B cell (primary cell): ENCODE measurements at places on chromosomes 6 and 20.

DNA sequence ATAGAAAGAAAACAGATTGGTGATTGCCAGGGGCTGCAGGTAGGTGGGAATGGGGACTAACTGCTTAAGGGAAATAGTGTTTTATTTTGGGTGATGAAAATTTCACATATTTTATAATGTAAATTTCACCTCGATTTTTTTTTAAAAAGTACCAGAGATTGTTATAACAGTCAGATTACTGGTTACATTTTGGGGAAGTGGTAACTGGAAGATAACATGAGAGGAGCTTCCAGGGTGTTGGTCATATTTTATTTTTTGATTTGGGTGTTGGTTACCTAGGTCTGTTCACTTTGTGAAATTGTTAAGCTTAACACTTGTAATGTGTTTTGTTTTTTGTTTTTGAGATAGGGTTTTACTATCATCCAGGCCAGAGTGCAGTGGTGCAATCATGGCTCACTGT lies 17.2 kb upstream of the CRIP3 start:
- no peak for DNase-seq

DNA sequence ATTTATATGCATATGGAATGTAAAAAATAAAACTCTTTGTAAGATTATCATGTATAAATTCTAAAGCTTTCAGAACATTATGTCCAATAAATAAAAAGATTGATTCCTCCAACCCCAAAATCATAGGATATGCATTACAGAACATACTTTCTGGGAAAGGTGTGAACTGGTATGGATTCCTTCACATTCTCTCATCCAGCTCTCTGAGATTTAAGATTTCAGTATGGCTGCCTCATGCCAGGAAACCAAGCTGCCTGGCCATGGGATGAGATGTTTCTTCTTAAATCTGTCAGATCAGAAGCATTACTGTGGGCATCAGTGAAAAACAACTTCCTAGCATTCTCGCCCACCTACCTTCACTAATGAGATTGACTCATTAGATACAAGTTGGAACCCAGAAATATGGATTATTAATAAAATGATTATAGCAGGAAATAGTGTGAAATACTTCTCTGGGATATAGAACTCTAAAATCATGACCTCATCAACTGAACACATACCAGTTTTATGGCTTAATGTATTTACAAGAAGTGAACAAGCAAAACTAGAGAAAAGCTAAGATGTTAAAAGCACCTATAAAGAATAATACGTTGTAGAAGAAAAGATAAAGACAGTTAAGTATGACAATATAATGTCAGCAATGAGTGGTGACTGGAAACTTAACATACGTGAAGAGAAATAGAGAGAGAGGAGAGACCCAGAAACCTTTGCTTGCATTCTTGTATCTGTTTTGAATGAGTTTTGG lies 171.6 kb upstream of the PHACTR1 start:
- DNase-seq, result no peak

- DNase-seq, result no peak
Observed at GRCh38 chr20:11753155-11753554, 164.5 kb upstream of the BTBD3 start.

DNA sequence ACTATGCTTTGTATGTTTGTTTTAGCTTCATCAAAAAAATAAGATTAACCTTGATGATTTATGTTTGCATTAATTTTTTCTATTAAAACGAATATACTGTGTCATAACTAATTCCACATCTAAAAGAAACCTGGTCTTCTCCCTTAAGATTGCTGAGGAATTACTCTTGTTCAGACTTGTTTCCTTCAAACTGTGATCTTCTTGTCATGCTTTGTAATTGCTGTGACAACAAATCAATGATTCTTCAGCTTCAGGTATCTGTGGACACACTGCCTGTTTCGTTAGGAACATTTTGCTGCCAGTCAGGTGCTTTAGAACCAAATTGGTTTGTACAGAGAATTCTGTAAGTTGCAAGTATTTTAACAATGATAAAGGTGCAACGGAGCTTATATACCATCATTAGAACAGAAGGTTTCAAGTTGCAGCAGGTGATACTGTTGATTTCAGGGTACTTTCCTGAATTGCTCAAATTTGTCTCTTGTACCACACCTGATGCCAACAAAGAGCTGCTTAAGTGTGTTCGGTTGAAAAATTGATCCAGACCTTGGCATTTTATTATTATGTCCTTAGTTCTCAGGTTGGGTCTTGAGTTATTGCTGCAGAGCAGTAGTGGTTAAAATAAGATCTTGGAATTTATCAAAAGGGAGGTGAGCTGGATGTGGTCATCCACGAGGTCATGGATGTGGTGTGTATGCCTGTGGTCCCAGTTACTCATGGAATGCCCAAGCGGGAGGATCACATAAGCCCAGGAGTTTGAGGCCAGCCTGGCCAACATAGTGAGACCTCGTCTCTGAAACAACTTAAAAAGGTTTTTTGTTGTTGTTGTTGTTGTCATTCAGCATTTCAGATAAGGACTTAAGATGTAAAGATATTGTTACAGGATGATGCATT lies 19.5 kb downstream of the SYTL3 start:
- DNase-seq, result no peak

- DNase-seq, result no peak
Observed at GRCh38 chr20:64230461-64231145, 24.9 kb upstream of the PCMTD2 start.

DNA sequence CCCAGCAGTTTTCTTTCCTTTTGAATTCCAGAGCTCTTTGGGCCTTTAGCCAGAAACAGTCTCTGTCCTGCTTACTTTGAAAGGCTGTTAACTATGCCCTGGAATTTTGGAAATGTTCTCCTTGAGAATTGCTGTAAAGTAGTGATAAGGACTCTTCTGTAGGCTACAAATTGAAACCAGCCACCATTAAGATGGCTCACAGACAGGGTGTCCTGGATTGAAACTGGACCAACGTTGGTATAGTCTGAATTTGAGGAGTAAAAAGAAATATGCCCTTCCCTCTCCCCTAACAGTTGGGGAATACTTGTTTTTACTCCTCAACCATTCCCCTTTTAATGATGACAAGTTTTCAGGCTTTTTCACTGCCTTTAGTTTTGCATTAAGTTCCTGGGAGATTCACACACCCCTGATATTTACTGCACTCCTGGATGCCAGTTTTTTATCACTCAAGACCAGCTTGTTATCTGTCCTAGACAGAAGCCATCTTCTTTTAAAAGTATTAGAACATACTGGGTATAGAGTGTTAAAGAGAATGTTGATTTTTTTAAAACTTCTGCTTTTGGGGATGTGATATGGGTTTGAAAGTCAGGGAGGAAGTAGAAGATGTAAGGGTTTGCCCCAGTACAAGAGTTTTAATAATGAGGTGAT lies 21.9 kb downstream of the TOP1 start:
- DNase-seq, result peak; percentile 34

DNA sequence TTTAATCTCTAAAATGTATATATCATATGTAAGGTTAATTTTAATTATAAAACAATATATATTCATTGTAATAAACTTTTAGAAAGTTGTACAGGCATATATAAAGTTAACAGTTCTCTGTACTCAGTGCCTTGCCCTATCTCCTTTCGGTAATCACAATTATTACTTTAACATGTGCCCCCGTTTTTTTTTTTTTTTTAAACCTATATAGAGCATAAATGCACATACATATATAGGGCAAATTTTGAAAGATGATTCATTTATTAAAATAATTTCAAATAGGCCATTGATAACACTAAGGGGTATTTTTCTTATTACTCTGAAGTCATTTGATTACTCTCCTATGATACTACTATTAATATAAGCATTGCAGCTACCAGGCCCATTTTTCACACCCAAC lies 1.9 kb downstream of the ASF1A start:
- DNase-seq, result no peak

DNA sequence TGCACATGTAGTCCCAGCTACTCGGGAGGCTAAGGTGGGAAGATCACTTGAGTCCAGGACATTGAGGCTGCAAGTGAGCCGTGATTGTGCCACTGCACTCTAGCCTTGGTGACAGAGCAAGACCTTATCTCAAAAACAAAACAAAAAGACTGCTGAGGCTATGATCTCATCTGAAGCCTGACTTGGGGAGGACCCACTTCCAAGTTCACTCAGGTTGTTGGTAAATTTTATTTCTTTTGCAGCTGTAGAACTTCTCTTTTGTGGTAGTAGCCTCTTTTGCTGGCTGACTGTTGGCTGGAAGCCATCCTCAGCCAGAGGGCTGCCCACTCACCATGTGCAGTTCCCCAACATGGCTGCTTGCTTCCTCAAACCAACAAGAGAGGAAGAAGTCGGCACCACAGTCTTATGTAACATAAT lies 36.8 kb upstream of the ME1 start:
- DNase-seq, result no peak

DNA sequence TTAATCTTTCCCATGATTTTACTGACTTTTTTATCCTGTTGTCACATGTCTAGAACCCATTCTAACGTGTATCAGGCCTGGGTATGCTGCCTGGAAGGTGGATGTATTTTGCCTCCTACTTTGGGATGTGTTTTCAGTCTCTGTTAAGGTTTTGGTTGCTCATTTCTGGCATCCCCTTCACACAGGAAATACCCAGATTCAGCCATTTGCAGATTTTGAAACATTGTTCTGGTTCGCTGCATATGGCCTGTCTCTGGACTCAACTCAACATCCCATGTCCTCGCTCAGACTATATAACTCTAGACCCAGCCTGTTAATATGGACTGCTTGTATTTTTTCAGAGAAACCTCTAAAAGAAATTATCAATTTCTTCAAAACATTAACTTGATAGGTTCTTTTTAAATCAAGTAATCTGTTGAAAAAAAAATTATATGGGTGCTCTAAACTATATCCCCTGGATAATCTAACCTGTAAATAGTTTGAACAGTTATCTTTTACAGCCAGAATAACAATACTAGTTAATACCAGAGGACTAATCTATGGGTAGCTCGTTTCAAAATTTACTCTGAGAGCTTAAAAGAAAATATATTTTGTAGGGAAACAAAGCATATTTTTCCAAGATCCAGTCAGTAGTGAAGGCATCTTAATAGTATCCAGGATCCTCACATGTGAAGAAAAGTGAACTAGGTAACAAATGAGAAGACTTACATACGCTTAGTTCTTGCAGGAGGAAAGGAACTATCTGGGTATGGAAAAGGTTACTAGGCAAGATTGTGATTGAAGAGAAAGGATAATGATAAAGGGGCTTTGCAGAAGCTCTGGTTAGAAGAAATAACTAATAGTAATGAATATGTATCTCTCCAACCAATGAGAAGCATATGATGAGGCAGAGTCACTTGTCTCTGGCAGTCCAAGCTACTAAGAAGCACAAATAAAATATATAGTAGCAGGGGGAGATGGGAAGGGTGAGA lies 23.4 kb upstream of the HLA-DQB1 start:
- DNase-seq, result peak; percentile 85

DNA sequence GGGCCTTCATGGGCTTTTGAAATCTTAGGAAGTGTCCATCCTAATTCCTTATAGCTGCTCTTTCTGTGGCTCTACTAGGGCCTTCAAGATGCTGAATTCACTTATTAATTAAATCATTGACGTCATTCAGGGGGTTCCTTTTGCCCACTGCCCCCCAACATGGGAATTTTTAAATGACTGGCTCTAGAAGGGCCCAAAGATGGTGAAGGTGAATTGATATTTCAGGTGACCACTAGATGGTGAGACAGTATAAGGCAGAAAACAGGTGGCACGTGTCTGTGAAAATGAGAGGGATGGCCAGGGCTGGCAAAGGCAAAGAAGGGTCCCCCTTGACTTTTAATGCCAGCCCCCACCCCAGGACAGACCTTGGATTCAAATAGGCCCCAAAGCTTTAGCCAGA lies 11.8 kb downstream of the GNAS start:
- peak; percentile 48 for DNase-seq

DNA sequence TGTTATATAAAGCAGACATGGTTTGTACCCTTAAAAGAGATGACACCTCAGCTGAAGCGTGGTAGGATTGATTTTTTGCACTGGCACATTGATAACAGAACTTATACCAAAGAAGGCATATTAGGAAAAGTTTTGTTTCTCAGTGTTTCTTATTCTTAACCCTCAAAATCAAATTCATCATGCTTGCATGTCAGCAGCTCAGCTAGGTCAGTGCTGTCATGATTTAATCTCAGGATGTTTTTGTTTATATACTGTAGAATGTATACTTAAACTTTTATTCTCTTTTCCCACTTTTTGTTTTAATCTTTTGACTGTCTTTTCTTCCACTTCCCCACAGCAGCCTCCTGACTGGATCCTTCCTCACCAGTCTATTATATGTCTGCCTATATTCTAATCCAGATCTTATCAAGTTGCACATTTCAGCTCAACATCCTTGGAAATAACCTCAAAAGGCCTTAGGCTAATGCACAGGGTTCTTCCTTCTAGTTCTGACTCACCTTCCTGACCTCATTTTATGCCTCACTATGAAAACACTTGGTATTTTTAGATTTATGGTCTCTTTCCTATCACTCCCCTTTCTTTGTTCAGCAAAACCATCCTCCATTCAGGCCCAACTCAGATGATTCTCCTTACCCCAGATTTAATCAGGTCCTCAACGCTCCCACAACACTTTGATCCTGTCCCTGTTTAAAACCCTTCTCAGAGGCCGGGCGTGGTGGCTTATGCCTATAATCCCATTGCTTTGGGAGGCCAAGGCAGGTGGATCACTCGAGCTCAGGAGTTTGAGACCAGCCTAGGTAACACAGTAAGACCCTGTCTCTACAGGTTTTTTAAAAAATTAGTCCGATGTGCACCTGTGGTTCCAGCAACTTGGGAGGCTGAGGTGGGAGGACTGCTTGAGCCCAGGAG lies 7.2 kb downstream of the HEBP2 start:
- no peak for DNase-seq

DNA sequence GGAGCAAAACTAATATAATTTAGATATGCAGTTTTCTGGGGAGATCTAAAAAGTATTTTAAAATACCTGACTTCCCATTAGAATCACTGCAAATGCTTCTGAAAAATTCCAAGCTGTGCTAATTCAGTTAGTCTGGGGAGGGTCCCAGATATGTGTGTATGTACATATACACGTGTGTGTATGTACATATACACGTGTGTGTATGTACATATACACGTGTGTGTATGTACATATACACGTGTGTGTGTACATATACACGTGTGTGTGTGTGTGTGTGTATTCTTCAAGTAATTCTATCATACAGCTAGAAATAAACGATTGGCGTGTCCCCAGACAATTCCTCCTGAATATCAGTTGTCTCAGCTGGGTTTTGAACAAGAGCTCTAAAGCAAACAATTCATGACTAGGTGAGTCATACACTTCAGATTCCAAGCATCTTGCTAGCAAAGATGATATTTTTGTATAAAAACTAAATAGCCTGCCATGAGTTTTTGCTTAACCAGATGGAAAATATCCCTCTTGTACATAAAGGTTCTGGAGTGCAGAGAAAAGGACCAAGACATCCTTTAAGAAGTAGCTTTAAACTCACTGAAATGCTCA lies 58.2 kb downstream of the SPACA1 start:
- no peak for DNase-seq

GRCh38 chr6:107732461-107732860 lies 91.7 kb downstream of the SCML4 start:
- DNase-seq, result no peak

- DNase-seq, result no peak
Observed at GRCh38 chr6:105569706-105570105, 166.8 kb upstream of the PREP start.

GRCh38 chr6:106117579-106117978 lies 31.4 kb downstream of the PRDM1 start:
- DNase-seq, result peak; percentile 57
